Urothelium cell line (cell line): ENCODE measurements at places on chromosomes 4 and X.

GRCh38 chrX:10193587-10193986 is 36.8 kb downstream of the CLCN4 start:
- no peak for DNase-seq

DNA sequence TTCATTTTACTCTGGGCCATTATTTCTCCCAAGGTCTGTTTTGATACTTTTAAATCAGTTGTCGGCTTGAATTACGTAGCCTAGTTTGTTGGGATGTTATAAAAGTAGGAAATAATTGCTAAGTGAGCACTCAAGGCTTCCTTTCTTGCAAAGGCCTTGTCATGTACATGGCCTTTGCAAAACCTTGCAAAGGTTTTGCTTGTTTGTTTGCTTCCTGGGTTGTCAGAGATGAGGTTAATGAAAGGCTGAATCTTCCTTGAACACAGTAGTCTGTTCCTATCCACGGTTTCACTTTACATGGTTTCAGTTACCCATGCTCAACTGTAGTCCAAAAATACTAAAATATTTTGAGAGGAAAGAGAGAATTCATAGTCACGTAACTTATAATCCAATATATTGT is 113.5 kb downstream of the NAA11 start:
- no peak for DNase-seq

DNA sequence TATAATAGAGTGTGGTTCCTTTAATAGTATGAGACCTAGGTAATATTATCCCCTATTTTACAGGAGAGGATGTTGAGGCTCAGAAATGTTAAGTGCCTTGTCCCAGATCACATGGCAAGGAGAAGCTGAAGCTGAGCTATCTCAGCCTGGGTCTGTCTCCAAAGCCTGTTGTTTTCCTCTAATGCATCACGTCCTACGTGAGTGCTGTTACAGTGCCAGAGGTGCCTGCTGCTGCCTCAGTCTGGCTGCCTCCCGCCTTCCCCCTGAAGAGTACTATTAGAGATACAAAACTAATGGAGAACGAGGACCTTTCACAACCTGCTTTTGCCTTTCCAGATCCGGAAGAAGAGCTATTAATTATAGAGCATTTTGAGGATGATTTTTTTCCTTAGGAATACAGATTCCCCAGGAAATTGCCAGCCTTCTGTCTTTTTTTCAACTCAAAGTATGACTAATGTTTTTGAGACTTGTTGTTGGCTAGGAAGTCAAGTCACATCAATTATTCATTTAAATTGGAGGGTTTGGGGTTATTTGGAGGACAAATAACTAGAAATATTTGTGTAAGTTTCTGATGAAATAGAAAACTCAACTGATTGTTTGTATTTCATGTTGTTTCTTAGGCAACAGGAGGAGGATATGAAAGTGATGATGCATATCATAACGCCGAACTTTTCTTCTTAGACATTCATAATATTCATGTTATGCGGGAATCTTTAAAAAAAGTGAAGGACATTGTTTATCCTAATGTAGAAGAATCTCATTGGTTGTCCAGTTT is 43.9 kb upstream of the MTMR1 start:
- no peak for DNase-seq

- DNase-seq: no peak
Measured at GRCh38 chrX:29107231-29107630, 520.0 kb downstream of the IL1RAPL1 start.

- DNase-seq: peak; percentile 10
Measured at GRCh38 chrX:16826207-16826606, 39.9 kb downstream of the TXLNG start.

- DNase-seq: no peak
Measured at GRCh38 chr4:148204892-148205291, 237.3 kb downstream of the NR3C2 start.

GRCh38 chr4:24659241-24659961 is 75.0 kb upstream of the DHX15 start:
- no peak for DNase-seq

GRCh38 chr4:55363691-55364351 is 17.8 kb downstream of the SRD5A3 start:
- DNase-seq: no peak

DNA sequence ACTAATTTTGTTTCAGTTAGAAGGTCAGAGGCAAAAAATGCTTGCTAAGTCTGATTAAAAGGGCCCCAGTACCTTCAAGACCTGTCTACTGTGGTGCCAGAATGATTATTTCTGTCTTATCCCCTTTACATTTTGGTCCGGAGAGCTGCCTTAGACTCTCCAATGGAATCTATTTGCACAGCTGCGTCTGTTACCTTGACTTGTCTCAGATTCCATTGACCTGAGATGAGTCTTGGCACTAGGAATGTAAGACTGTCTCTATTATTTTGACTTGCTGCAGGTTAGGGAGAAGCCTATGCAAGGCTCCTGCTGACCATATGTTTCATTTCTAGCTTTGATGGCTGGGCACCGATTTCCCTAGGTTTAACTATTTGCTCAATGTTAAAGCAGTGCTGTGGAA is 457.6 kb downstream of the KCTD8 start:
- DNase-seq: no peak

DNA sequence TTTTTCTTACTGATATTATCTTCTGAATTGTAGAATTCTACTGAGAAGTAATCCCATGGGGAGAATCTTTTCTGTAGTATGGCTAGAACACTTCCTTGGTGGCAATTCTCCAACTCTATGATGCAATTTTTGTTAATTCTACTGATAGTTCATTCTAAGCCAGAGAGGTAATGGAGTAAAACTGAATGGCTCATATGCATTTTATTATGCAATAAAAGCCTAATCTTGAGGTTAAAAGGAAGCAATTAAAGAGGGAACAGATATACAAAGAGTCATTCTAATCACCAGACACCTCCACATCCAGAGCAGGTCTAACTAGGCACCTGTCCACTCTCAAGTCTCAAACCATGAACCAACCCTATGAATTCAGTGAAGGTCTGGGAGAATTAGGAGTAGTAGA is 9.7 kb downstream of the RAP2C start:
- DNase-seq: no peak

- DNase-seq: no peak
Measured at GRCh38 chrX:39451046-39451445, 646.7 kb downstream of the BCOR start.

DNA sequence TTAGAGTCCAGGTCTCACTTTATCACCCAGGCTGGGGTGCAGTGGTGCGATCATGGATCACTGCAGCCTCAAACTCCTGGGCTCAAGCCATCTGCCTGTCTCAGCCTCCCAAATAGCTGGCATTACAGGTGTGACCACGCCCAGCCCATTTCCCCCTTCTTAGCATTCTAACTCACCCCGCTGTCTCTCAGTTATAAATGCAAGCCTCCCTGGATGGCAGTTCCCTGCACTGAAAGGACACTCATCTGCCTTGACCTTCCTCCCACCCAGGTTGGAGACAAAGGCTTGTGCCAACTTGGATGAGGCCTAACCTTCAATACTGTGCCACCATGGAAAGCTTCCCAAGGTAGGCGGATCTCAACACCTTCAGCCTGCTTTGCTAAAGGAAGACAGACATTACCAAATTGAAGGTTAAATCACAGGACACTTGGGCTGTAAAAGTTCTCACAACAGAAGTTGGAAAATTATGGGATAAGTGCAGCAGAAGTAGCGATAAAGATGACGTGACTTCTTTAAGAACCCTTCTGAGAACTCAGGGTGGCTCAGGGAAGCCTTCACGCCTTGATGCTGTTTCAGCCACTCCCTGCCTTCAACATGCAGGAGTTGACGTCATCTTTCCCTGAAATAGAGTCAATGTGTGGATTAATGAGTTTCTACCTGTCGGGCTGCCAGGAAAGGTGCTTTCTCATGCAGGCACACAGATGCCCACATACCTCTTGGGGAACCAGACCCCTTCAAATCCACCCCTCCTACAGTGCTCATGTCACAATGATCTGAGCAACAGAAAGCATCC is 10.6 kb upstream of the GPM6B start:
- no peak for DNase-seq

DNA sequence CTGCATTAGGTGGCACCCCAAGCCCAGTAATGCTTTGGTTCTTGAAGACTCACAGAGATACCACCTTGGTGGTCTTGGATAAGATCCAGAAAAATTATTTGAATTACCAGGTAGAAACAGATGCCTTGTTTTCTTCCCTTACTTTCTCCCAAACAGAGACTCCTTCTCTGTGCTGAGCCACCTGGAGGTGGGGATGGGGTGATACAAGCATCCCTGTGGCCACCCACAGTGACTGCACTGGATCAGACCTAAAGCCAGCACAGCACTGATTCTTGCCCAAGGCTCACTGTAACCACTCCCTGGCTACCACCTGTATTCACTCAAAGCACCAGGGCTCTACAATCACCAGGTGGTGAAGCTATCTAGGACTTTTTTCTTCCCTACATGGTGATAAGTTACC is 156.8 kb downstream of the TEX13A start:
- no peak for DNase-seq

DNA sequence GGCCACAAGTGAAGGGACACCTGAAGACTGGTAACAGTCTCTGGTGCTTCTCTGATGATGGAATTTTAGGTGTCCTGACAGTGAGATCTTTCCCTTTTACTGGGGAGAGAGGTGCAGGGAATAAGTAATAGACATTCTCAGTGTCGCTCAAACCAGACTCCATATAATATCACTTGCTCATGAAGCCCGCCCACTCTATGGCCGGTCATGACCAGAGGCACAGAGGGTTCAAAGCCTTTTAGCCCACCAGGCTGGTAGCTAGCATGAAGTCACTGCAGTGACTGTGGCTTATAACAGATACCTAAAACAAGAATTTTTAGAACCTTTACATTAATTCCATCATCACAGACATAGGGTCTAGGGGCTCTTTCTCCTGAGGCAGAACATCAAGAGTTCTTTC is 2.9 kb downstream of the CD40LG start:
- DNase-seq: no peak

- DNase-seq: peak; percentile 67
Measured at GRCh38 chrX:40169193-40170101, 71.7 kb upstream of the BCOR start.

DNA sequence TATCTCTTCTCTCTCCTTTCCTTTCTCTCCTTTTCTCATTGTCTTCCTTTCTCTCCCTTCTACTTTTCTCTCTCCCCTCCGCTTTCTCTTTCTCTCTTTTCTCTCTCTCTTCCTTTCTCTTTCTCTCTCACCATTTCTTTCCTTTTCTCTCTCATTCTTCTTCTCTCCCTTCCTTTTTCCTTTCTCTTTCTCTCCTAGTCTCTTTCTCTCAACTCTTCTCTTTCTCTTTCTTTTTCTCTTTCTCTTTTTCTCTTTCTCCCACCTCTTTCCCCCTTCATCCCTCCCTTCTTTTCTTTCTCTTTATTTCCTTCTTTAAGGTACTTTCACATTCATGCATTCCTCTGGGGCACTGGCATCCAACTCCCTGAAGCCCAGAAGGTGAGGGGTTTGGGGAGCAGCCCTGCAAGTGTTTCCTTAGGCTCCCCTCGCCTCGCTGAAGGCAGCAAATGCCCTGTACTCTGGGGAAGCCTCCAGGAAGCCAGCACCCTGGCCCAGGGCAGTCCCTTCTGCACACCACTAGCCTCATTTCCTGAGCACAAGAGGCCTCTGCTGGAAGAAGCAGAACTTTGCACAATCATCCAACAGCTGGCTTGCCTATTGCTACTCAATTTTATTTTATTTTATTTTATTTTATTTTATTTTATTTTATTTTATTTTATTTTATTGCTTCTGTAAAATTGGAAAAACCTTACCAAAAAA is 124.2 kb downstream of the NFKB1 start:
- DNase-seq: no peak
